ENCODE measurements at places on chromosomes 2 and 18. TPM values are rescaled to one million over a fixed set of nuclear protein-coding genes. Genes with fewer than 3 reads are reported as not detected.

The MC2R gene
- total RNA-seq: not detected

The IHH gene
- total RNA-seq: not detected

The ST3GAL5 gene
- total RNA-seq: 2.4 TPM

The ITGB6 gene
- 414 TPM for total RNA-seq

The SLC4A5 gene
- under 0.01 TPM for total RNA-seq

The ITM2C gene
- total RNA-seq: 9.0 TPM

The GNLY gene
- not detected for total RNA-seq
